ENCODE measurements at places on chromosomes 1 and 21.

DNA sequence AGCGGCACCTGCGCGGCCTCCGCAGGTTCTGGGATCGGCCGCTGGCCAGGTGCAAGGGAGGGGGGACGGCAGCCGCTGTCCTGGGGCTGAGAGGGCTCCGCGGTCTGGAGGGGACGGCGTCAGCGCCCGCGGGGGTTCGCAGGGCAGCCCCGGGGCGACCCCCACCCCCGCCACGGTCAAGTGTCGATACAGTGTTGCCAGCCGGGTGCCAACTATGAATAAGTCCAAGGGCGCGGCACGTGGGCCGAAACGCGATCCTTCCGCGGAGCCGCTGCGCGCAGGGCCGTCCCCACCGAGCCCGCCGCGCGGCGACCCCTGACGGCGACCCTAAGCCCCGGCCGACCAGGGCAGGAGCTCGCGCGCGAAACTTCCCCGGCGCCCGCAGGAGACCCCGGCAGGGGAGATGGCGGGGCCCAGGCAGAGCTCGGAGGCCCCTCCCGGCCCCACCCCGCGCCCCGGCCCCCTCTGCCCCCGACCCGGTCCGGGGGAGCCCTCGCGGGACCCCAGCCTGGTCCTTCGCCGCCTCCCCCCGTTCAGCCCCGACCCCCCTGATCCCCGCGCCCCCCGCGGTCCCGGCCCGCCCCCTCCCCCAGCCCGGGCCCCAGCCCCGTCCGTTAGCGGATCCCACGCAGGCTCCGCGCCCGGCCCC, 586 bp upstream of the AGPAT3 start:
- no peak for DNase-seq

DNA sequence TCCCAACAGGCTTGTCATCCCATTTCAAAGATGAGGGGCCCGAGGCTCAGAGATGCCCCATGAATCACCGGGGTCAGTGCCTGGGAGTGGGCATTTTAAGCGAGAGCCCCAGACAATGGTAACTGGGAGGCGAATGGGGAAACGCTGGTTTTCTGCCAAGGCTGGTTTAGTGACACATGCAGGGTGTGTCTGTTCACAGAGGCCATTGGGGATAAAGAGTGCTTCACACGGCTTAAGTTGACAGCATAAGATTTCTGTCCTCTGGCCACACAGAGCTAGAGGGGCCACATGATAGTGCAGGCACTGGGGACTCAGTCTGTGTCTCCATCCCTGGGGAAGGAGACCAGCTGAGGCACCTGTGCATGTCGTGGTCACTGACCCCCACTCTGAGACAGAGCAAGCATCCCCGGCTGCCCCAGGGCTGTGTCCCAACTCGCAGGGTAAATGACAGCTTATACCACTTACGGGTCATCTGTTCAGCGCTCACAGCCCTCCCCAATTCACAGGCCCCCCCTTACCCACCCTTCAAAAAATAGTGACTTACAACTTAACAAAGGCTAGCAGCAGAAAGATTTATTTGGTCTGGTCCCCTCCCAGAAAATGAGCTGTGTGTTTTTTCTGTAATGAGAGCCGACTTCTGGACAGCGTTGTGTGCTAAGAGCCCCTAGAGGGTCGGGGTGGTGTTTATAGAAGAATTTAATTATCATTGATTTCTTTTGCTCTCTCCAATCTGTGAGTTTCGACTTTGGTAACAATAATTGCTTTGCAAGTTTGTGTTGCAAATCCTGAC, 34.9 kb upstream of the ARHGEF16 start:
- DNase-seq = no peak

DNA sequence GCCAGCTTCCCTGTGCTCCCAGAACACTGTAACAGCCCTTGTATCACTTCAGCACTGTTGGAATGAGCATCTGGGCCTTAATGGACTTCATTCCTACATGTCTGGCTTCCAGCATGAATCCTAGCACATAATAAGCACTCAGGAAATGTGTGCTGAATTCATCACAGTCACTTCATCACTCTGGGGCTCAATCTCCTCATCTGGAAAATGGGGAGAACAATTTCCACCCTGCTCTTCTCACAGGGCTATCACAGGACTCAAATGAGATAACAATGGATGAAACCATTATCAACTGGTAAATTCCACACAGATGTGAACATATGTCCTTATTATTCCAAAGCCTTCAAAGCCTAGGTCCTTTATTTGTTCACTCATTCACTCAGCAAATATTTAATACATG, 12.4 kb downstream of the RAB3B start:
- no peak for DNase-seq

- no peak for DNase-seq
These were observed 327.7 kb downstream of the PTPRC start for GRCh38 chr1:198966519-198966918.

DNA sequence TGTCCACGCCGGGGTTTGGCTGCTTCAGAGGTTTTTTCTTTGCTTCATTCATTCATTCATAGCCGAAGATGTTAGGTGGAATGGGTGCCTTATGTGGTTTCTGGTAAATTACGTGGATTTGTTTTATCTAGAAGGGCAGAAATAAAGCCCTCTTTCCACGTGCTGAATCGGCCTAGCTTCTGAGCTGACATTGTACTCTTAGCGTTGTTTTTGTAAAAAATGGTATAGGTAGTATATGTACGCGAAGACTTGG, 1.5 kb downstream of the GALNT2 start:
- DNase-seq = no peak

GRCh38 chr21:46559291-46559983, 45.4 kb downstream of the S100B start:
- DNase-seq = no peak

DNA sequence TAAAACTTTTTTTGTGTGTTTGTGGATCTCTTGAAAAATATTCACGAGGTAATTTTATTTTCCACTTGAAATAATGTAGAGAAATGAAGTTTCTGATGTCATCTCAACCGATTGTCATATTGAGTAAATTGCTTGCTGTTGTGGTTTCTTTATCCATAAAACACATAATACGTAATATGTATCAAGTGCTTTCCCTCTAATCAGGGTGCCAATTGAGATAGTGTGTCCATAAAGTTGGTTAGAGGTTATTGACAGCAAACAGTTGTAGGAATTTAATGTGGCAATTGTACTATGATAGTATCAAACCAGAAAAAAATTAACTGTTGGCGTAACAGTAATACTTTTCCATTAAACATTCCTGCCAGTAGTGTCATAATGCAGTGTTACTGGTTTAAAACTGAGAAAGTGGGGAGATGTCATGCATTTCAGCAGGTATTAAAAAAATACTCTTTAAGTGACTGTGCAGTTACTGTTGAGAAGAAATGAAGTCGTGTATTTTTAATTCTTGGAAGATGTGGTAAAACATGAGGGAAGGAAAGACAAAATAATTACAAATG, 38.3 kb downstream of the USP25 start:
- DNase-seq = no peak

GRCh38 chr1:37137014-37137413, 102.7 kb upstream of the GRIK3 start:
- DNase-seq = no peak

DNA sequence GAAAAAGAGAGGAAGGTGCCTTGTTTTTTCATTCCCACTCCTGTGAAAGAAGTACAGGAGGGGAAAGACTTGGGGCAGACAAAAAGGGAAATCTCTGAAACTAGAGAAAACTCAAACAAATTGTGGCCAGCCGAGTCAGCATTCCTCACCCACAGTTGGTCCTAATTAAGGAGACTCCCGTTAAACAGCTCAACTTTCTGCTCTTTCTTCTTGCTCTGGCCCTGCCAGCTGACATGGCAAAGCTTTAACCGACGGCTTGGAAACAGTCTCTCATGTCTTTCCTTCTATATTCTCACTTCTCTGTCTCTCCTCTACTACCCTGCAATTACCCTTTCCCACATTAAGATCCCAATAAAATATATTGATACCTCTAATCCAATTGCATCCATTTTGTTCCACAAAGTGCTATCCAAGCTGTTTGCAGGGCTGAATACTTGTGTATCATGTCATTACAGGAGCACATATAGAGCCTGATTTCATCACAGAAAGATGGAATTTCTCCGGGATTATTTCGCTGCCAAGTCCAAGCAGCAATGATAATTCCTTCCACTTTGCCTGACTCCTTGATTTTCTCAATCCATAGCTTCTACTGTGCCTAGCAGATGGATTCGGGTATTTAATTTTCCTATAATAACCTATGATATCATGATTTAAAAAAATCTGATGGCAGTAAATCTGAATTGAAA, 65.4 kb upstream of the IPO9 start:
- DNase-seq = no peak

DNA sequence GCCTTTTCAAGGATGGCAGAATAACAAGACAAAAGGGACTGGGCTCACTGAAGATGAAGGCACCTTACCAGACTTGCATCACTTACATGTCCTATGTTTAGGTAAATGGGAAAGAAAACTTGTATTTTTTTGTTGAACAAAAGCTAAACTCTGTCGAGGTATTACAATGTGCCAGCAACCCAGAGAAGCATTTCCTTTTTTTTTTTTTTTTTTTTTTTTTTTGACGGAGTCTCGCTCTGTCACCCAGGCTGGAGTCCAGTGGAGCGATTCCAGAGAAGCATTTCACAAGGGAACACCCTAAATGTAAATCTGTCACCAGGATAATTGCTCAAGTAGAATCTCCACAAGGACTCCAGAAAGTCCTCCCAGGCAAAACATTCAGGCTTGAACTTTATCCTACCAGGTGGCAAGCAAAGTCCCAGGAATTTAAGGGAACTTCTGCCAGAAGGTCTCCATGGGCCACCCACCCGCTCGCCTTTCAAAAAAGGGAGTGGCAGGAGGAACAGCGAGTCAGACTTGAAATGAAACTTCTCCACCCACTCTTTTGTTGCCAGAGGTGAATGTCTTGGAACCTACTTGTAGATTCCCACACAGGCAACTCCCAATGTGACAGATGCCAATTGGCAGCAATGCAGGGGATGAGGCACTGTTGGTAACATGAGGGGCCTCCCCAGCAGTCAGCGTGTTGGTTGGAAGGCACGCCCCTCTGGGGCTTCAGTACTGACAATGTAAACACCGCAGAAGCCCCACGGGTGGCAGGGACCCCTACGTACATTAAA, 125.0 kb downstream of the TIAM1 start:
- no peak for DNase-seq

DNA sequence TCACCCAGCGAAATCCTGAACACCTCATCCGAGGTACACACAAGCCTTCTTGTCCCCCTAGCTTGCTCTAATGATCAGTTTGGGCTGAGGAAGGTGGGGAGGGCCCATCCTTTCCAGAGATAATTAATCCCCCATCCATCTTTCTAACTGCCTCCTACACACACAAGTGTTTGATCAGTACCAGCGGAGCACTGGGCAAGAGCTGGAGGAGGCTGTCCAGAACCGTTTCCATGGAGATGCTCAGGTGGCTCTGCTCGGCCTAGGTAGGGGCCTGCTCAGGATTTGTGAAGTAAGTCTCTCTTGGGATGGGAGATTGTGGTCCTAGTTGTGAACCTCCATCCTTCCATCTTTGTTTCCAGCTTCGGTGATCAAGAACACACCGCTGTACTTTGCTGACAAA, 5.8 kb downstream of the ANXA9 start:
- DNase-seq = no peak

- DNase-seq = no peak
These were observed 179.2 kb downstream of the ATP6V1G3 start for GRCh38 chr1:198361237-198361767.

- no peak for DNase-seq
These were observed 78.4 kb upstream of the POU3F1 start for GRCh38 chr1:38125016-38125415.

- DNase-seq = no peak
These were observed 9.5 kb upstream of the SEMA4A start for GRCh38 chr1:156143765-156144489.

DNA sequence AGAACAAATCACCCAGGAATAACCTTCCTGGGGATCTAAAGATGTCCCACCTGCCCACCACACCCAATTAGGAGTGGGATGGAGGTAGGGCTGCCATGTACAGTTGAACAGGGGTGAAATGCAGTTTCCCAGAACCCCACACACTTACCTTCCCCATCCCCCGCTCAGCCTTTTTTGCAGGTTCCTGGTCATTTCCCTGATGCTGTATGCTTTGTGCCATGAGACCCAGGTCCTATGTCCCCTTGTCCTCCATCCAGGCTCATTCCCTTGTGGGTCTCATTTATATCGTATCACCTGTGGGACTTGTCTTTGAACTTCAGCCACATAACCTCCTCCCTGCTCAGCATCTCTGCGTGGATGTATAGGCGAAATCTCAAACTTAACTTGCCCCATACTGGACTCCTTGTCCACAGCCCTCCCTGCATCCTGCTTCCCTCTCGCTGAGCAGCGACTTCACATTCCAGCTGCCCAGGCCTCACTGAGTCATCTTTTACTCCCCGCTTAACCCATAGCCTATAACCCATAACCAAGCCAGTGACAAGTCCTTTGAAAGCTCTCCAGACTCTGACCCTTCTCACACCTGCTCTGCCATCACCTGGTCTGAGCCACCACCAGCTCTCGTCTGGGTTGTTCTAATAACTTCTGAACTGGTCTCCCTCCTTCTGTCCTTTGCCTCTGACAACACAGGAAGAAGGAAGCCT, 4.7 kb downstream of the LDLRAD2 start:
- DNase-seq = no peak

DNA sequence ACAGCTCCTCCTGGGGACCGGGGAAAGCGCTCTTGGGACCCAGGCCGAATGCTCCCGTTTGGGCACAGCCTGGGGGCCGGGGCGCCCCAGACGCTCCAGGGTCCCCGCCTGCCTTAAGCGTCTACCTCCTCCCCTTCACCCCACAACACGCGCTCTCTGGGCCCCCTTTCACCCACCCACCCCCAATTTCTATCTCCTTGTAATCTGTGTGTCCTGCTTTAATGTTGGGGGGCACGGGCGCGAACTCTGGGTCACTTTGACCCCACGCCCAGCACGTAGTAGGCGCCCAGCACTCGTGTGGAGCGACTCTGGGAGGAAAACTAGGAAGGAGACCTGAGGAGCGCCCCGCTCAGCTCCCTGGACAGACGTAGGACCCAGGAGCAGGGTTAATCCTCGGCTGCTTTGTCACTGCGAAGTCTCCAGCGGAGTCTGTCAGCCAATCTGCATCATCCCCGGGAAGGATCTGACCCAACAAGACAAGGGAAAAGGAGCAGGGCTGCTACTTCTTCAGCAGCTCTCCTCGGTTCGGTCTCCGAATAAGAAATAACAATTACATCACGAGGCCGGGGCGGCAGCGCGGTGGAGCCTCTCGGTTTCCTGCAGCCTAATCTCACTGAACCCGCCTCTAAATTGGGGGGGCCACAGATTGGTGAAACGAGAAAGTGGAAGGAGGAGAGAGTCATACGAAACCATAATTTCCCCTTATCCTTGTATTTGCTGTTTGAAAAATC, 757 bp upstream of the NRIP1 start:
- peak; percentile 47 for DNase-seq

DNA sequence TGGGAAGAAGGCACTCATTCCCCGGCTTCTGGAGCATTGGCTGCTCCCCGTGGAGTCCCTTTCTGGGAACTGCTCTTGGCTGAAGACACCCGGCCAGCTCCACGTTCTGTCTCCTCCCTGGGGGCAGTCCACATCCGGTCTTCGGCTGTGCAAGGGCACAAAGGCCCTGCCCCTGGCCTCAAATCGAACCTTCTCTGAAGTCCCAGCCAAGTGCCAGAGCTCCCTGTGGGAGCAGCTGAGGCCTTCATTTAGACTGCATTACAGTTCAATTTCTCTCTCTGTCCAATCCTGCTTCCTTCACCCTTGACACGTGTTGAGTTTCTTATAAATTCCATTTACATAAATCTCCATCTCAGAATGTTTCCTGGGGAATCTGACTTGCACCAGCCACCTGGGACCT, 132.9 kb upstream of the POU3F1 start:
- no peak for DNase-seq

GRCh38 chr21:44804762-44805161, 3.1 kb upstream of the UBE2G2 start:
- DNase-seq = no peak

- DNase-seq = no peak
These were observed 76.9 kb upstream of the LBR start for GRCh38 chr1:225504776-225505175.
